Stimulated activated CD4-positive, alpha-beta T cell treated with anti-CD3 and anti-CD28 coated beads, Interleukin-4, amount 100 ng/mL, for 24 hours (primary cell): ENCODE measurements at places on chromosomes 16 and 17.

DNA sequence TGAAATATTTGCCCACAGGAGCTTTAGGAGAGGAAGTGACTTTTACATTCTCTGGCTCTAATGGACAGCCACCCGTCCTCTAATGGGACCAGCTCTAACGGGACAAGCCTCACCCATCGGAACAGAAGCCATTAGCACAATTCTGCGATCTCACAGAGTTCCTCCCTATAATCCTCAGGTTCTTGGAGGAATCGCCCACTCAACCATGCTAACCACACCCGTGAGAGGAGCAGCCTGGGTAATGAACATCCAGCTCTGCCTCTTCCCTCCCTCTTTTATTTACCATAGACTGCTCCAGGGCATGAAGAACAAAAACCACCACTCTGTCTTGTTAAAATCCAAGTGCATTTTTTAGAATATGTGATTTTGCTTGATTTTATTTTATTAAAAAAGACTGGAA, 6.8 kb downstream of the SLC35B1 start:
- DNase-seq, result no peak

GRCh38 chr17:9811537-9811936, 10.3 kb downstream of the GSG1L2 start:
- no peak for DNase-seq

- no peak for DNase-seq
Measured at GRCh38 chr17:71809537-71809936, 311.3 kb upstream of the SOX9 start.

- no peak for DNase-seq
Measured at GRCh38 chr17:64117981-64118979, 11.7 kb downstream of the ERN1 start.

GRCh38 chr16:85755929-85756768, 5.3 kb upstream of the C16orf74 start:
- no peak for DNase-seq

GRCh38 chr16:75801307-75801706, 75.0 kb upstream of the CPHXL start:
- DNase-seq, result no peak

- no peak for DNase-seq
Measured at GRCh38 chr17:75459246-75459589, 2.8 kb downstream of the TMEM94 start.
